ENCODE measurements at places on chromosomes 1 and 21. TPM values are rescaled to one million over a fixed set of nuclear protein-coding genes. Genes with fewer than 3 reads are reported as not detected.
A peak's percentile ranks its signal among the peaks of the same experiment; 100 is the strongest.

- DNase-seq, result peak; percentile 33
These were observed 27.5 kb upstream of the SLAMF6 start for GRCh38 chr1:160550572-160551034.

DNA sequence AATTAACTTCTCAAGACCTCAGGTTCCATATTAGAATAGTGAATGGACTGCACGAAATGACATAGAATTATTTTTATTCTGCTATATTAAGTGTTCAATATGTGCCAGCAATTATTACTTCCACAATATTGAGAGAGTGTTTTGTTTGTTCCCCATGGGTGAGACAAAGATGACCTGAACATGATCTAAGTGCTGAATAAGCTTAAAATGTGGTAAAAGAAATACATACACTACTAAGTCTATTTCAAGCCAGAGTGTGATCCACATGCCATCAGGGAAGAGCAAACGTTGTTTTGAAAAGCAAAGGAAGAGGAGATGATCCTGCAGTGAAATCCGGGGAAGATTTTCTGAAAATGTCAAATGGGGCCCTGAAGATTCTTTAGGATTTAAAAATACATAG lies 59.8 kb upstream of the RUNX1 start:
- DNase-seq, result no peak

GRCh38 chr1:100229681-100230443 lies 19.8 kb downstream of the DBT start:
- no peak for DNase-seq

- no peak for DNase-seq
These were observed 8.4 kb downstream of the EFNA3 start for GRCh38 chr1:155086856-155087535.

DNA sequence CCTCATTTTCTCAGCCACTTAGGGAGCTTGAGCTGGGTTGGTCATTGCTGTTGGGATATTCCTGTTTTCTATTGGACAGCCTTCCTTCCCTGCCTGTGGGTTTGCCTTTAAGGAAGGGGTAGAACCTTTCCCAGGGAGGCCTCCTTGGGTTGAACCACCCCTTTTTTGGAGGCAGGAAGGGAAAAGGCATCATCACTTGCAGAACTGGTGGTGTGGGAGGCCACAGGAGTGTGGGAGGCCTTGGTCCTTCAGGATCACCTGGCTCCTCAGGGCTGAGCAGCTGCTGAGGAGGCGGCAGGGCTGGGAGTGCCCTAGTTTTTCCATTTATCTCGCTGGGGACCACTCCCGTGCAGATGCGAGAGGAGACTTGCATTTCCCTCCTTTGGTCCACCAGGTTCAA lies 667 bp upstream of the CYB561D1 start:
- DNase-seq, result no peak

- DNase-seq, result no peak
These were observed 31.5 kb downstream of the RGS8 start for GRCh38 chr1:182652933-182653332.

DNA sequence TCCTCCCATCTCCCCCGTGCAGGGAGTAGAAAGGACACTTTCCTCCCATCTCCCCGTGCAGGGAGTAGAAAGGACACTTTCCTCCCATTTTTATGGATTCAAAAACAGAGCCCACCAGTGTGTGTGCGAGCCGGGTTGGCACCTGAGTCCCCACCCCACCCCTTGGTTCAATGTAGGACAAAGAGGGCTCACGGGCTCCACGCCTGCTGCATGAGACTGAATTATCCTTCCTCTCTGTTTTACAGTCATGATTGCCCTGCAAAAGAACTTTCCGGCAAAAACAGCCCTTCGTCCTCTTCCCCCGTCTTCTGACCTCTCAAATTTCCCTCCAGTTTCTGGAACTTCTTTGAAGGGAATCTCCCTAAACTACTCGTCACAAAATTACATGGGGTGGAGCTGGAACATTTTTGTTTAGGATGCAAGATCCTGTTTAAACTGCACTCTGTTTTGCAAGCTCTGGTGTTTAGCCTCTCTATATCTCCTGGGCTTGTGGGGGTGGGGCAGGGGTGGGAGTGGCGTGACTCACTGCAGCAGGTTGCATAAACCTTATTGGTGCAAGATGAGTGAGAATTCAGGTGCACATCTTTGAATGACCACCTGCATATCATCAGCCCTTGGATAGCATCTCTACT lies 99.8 kb downstream of the PSMG1 start:
- DNase-seq, result no peak

DNA sequence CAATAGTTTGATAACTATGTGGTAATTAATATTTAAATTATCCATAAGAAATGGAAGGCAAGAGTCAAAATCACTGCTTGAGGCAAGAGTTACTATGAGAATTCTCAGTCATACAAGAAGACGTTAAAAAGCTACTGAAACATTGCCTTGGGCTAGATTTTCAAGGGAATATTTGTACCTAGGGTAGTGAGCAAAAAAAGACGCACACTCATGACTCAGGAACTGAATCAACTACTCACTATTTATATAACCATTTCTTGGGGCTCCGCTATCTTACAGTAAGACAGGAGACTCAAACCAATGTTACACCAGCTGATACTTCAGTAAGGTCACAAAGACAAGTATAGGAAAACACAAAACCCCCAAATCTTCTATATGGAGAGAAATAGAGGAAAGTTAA lies 151.5 kb upstream of the RNPC3 start:
- DNase-seq, result no peak

DNA sequence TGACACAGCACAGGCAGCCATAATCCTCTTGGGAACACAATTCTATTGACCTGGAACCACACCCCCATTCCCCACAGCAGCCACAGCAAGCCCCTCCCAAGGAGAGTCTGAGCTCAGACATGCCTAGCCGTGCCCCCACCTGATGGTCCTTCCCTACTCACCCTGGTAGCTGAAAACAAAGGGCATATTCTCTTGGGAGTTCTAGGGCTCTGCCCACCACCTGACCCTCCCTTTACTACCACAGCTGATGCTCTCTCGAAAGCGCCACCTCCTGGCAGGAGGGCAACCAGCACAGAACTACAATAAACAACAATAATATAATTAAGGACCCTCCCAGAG lies 184.8 kb upstream of the COA6 start:
- DNase-seq, result no peak

- no peak for DNase-seq
These were observed 92.1 kb downstream of the SYF2 start for GRCh38 chr1:25140073-25140797.

DNA sequence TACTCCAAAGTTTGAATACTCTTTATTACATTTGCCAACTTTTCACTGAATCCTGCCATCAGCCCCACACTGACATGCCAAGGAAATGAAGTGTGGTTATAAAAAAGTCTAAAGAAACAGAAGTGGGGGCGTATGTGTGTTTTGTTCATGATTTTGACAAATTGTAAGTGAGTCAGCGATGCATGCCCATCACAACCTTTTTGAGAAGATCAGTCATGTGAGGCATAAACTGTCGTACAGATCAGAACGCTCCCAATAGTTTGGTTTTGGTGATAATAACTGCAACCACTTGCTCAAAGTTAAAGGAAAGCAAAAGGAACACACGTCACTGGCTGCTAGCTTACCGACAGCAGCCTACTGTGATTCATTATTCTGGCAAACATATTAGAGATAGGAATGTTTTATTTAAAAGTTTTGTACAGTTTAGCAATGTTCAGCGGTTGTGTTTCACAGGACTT lies 95.6 kb downstream of the RGS2 start:
- no peak for DNase-seq

GRCh38 chr1:23389837-23390321 lies 20.2 kb upstream of the ZNF436 start:
- no peak for DNase-seq

DNA sequence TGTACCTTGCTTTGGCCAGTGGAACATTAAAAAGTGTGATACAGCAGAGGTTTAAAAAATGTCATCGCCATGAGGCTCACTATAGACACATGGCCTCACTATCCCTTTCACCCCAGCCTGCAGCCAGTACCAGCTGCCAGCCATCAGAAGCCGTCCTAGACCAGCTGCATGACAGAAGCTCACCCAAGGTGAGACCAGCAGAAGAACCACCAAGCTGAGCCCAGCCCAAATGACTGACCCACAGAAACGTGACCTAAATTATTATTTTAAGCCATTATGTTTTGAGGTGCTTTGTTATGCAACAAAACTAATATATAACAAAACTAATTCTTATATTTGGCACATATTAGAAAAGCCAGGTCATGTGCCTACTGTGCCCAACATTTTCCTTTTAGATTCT lies 91.1 kb downstream of the KCNN3 start:
- no peak for DNase-seq

DNA sequence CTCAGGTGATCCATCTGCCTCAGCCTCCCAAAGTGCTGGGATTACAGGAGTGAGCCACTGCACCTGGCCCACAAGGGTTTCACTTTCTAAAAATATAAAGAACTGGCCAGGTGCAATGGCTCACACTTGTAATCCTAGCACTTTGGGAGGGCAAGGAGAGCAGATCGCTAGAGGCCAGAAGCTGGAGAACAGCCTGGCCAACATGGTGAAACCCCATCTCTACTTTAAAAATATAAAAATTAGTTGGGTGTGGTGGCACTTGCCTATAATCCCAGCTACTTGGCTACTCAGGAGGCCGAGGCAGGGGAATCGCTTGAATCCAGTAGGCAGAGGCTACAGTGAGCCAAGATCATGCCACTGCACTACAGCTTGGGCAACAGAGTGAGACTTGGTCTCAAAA lies 25.7 kb downstream of the MRPL39 start:
- DNase-seq, result no peak

GRCh38 chr1:156140879-156141707 lies 12.3 kb upstream of the SEMA4A start:
- no peak for DNase-seq

DNA sequence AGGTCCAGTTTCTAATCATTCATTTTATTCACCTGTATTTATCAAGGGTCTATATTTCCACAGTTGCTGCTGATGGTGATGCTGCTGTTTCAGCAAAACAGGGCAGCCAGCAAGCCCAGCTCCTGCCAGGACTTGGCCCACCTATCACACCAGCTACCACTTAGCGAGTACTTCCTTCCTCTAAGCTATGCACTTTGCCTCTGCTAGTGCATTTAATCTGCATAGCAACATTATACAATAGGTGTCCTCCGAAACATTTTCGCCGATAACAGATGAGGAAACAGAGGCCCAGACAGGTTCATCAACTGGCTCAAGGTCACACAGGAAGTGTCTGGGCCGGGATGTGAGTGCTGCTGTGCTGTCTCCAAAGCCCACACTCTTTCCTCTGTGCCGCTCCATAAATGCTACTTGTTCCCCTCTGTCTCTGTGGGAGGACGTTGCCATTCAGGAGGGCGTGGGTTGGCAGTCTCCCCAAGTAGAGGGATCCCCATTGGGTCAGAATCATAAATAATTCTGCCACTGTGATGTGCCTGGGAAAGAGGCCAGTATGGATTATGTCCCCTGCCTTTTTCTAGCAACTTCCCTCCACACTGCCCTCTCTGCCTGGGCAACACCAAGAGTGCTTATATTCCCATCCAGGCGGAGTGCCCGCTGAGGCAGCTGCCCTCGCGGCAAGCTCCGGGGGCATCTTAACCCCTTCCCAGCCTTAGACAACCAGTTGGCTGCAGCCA lies 9.4 kb upstream of the PLEKHA6 start:
- DNase-seq, result no peak

DNA sequence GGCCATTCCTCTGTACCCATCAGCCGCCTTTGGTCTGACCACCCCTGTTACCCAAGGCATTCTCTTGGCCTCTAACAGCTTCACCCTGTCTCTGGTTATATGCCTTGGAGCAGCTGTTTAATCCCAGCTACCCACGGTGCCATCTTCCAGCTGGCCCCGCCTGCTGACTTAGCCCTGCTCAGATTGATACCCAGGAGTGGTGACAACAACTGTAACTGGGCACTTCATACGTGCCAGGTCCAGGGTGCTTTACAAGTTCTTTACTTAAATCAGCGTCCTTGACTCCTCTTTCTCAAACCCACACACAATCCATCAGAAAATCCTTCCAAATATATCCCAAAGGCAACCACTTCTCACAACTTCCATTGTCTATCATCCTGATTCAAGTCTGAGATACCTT lies 37.2 kb upstream of the HMGB4 start:
- DNase-seq, result no peak

DNA sequence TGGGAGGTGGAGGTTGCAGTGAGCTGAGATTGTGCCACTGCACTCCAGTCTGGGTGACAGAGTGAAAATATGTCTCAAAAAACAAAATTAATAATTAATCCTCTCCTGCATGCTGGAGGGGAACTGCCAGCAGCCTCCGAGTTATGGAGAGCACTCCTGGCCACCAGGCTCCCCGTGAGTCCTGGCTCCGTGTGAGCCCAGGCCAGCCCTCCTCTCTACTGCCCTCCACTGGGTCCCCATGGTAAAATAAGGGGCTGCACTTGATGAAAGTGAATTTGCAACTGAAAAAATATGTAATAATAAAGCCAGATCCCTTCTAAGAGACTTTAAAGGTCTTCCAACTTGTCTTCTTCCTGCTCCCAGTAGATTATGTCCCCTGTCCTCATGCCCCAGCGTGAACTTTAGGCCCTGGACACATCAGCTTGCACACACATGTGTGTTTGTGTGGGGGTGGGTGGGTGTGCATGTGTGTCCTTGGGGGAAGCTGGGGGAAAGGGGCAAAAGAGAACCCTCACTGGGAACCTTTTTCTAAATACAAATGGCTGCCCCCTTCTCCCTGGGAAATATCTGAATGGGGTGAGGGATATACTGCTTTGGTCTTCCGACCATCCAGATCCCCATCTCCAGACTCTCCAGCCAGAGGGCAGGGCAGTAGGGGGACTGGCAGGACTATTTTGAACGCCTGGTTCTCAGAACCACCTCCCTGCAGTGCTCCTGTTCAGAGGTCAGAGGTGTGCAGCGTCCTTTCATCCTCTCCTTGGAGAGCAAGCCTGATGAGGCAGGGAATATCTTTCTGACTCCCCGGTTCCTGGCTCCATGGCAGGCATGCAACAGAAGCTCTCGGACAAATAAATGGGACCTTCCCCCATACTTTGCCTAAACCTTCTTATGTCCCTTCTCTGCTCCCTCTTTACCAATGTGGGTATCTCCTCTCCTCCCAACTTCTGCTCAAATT lies 26.2 kb downstream of the NEK2 start:
- DNase-seq, result peak; percentile 63

- DNase-seq, result no peak
These were observed 56.9 kb downstream of the KIF1B start for GRCh38 chr1:10267319-10267718.

DNA sequence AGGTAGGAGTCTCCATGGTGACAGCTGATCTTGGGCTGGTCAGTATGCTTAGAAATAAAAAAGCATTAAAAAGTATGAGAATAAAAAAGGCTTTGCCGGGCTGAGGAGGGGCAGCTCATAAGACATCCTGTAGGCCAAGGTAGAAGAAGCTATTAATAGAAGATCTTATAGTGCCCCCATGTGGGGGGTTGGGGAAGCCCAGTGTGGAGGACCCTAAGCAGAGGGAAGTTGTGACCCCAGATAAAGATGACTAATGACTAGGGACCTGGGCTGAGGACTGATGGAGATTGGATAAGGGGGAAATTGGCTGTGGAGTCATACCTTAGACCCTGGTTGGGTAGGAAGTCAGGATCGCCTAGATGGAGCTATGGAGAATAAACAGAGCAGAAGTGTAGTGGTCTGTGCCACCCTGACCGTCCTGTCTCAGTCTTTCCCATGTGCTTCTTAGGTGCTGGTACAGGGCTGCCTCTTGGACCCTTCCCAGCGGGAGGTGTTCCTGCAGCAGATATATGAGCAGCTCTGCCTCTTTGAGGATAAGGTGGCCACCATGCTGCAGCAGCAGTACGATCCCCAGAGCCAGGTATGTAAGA lies 25.0 kb downstream of the SZT2 start:
- DNase-seq, result peak; percentile 71

KMO gene
- 1.4 TPM for total RNA-seq

CD1B gene
- total RNA-seq, result not detected

MTF2 gene
- total RNA-seq, result 43.4 TPM

SV2A gene
- total RNA-seq, result 5.6 TPM

LIN28A gene
- total RNA-seq, result not detected

WNT3A gene
- total RNA-seq, result not detected

G0S2 gene
- 4.5 TPM for total RNA-seq
